ENCODE measurements at places on chromosomes 12 and 14.

DNA sequence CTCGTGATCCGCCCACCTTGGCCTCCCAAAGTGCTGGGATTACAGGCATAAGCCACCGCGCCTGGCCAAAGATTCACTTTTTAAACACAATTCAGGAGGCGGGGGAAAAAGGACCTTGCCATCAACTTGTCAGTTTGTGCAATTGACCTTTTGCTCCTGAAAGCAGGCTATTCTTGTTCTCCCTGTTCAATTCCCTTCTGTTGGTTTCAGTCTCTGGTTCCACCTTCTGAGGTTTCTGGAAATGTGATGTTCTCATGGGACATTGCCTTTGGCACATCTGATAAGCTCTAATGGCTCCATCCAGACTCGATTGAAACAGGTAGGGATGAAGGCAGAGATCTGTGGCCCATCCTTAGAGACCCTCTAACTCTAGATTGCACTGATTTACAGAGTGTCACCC lies 17.9 kb upstream of the CCDC85C start:
- no peak for DNase-seq

DNA sequence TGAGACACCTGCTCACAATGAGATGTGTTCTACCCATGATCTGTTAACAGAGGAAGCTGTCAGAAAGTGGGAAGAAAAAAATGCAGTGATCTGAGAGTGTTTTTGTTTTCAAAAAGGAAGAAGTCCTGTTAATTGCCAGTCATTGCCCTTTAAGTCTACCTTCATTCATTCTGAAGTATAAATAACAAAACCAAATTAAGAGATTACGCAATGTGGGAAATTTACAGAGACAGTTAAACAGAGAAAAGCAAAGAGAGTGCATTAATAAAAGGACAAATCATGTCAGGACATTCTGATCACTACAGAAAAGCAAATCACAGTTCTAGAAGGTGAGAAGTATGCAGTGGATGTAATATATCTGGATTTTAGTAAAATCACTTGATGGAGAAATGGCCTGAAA lies 154.2 kb downstream of the NRXN3 start:
- DNase-seq: no peak

DNA sequence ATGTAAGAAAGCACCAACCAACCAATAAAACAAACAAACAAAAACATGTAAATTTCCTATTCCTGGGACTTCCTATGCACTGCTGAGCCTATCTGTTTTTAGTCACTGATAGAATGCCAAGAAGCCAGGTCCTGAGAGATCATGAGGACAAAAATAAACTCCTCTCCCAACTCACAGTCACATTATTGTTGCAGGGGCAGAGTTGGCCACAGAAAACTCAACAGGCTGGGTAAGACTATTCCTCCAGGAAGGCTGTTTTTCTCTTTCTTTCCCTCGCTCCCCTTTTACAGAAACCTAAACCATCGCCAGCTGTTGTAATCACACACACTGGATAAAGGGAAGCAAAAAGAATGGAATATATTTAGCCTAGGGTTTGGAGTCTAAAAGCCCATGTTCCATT lies 55.8 kb upstream of the METAP2 start:
- no peak for DNase-seq

- DNase-seq: no peak
Measured at GRCh38 chr12:41061192-41061591, 126.9 kb upstream of the PDZRN4 start.

GRCh38 chr12:26732005-26732908 lies 100.7 kb downstream of the ITPR2 start:
- peak; percentile 78 for DNase-seq

DNA sequence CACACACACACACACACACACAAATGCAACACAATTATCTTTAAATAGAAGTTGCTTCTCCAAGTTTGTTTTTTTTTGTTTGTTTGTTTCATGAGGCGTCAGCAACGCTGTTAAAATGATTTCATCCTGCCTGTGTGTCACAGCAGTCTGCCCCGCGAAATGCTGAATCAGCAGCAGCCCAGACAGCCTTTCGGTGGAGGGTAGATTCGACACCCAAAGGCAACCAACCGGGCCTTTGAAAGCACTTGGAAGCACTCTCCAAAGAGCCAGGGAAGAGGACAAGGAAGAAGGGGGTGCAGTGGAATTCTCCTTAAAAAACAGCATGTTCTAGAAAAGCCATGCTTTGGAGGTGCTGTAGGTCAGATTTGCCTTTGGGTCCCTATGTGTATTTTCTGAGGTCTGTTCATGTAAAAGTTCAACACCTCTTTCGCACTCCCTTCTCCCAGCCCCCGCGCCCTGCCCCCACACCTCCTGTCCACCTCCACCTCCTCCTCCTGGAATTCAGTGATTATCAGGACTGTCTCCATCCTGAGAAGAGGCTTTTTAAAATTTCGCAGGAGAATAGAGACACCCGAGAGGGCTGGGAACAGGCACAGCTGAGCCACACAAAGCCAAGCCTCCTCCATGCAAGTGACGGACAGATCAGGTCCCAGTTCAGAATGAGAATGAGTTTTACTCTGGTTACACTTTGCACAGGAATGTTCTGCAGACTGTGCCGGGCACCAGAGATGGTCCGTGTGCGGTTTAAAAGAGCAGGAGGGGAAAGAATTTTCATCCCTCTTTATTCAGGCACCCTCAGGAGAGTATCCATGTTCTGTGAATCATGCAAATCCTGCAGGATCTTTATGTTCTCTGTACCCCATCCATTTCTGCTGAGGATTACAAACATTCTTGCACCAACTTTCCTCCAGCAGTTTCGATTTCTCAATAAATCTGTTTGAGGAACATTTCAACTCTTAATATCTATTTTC lies 177.9 kb downstream of the ETV6 start:
- DNase-seq: no peak

GRCh38 chr12:62763861-62764645 lies 170.9 kb downstream of the PPM1H start:
- DNase-seq: no peak

GRCh38 chr12:64666054-64666914 lies 56.0 kb downstream of the RASSF3 start:
- no peak for DNase-seq

GRCh38 chr12:31016057-31016456 lies 57.6 kb upstream of the DDX11 start:
- no peak for DNase-seq

DNA sequence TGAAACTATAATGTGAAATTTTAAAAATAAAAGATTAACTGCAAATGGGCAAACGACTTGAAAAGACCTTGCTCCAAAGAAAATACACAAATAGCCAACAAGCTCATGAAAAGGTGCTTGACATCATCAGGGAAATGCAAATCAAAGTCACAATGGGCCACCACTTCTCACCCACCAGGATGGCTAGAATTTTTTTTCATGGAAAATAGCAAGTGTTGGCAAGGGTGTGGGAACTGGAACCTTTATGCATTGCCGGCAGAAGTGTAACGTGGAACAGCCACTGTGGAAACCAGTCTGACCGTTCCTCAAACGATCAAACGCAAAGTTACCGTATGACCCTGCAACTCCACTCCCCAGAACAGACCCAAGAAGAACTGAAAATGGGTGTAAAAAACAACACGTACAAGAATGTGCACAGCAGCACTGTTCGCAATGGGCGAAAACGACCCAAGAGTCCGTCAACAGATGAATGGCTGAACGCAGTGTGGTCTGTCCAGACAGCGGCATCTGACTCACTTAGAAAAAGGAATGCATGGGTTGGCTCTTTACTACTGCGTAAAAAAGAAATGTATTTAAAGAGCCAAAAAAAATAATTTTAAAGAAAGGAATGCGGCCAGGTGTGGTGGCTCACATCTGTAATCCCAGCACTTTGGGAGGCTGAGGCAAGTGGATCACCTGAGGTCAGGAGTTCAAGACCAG lies 40.2 kb downstream of the SCARB1 start:
- DNase-seq: no peak

GRCh38 chr14:45891417-45892080 lies 638.5 kb upstream of the MIS18BP1 start:
- DNase-seq: no peak

- DNase-seq: no peak
Measured at GRCh38 chr12:101854747-101855146, 22.6 kb upstream of the DRAM1 start.

DNA sequence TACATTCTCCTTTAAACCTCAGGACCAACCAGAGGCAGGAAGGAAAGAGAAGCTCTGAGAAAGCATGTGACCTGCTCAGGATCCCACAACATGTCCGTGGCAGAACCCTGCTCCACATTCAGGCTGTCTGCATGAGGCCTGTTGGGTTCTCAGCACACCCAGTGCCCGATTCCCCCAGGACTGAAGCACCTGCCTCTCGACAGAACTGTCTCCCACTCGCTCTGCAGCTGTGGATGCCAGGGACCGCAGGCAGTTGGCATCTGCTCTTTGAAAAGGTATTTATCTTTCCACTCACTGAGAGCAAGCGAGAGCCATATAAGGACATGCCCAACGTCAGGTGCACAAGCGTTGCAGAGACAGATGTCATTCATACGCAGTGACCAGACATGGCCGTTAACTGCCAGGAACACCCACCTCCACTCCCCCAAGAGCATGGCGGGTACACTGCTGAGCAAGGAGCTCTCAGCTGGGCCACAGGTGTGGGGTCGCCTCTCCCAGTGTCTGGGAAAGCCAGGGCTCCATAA lies 18.9 kb downstream of the PITPNM2 start:
- no peak for DNase-seq

DNA sequence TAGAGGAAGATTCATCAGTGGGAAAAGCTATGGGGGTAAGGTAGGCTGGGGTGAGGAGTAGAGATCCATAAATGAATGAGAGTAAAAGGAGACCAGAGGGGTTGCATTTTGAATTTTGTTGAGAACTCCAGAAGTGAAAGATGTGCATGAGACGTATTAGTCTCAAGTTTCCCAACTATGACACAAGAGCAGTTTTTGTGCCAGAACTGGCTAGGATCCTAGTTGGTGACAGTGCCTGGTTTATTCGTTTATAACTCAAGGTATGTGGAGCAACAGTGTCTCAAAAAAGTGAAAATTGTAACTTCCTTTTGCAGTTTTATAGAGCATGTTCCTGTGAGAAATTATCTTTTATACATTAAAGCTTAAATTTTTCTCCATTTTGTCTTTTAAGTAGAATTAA lies 377.0 kb downstream of the NPAS3 start:
- DNase-seq: no peak

DNA sequence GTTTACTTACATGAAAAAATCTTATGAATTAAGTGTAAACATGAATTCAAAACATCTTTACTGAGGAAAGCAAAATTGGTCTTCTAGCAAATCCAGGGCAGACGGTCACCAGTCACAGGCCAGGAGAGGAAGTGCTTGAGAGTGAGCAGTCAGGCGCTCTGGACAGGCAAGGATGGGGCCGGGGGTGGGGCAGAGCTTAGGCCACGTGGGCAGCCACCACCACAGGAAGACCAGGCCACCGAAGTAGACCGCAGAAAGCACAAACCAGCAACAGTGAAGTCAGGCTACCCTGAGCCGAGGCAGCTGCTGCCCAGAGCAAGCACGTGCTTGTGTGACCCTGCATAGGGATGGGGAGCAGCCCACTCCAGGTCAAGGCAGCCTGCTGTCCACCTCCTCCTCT lies 33.5 kb downstream of the SLC6A12 start:
- DNase-seq: no peak
